ENCODE measurements at places on chromosomes 1 and 21. TPM values are rescaled to one million over a fixed set of nuclear protein-coding genes. Genes with fewer than 3 reads are reported as not detected.

Gene ADCY10
- total RNA-seq, result not detected

Gene TCHHL1
- total RNA-seq, result not detected

Gene ITLN2
- total RNA-seq, result not detected

Gene CR1
- total RNA-seq, result not detected

Gene CA6
- not detected for total RNA-seq

Gene CHD5
- total RNA-seq, result under 0.01 TPM

Gene SOAT1
- total RNA-seq, result 28.7 TPM

Gene KCNE2
- total RNA-seq, result not detected
